ENCODE measurements at places on chromosomes 6 and 20.

- no peak for DNase-seq
Measured at GRCh38 chr6:144796070-144796469, 510.9 kb downstream of the UTRN start.

DNA sequence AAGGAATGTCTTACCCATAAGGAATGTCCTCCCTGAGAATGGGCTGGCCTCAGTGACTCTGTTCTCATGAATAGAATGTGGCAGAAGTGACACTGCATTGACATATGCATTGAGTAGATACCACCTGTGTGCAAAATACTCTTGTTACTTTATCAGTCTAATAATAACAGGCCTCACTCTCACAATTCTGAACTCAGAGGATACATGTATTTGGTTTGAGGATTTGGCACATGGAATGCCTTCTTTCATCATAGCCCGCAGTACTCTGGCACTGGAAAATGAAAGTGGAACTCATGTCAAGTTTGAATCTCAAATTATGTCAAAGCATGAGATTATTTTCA is 52.9 kb upstream of the PLCB4 start:
- no peak for DNase-seq

DNA sequence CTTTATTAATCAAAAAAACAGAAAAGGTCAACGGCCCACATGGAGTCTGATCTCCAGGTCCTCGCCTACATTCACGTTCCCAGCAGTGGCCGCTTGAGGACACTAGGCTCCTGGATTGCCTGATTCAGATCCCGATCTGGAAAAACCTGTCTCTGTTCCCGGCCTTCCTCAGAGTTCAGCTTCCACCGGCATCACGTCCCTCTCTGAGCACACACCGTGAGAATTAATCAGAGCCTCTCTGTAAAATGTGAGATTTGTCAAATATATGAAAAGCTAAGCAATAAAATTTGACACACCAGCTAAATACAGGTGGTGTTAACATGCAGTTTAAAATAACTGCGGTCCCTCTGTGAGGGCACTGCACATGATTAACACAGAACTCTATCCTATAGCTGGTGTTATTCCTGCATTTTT is 122.8 kb upstream of the COL21A1 start:
- no peak for DNase-seq

DNA sequence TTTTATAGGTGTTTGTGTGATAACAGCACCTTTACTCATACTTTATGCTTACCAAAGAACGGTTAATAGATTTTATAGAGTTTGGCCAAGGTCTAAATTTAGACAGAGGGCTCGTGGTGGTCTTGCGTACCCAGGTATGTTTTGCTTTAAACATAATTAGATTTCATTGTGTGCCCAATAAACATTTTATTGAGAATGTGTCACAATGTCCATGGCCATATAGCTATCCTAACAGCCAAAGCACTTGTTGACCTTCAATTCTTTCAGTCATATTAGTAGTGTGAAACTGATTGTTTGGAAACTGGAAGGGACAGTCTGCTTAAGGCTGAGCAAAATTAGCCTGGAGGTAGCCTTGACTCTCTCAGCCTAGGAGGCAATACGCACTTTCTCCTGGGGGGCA is 48.3 kb upstream of the HDGFL1 start:
- no peak for DNase-seq

DNA sequence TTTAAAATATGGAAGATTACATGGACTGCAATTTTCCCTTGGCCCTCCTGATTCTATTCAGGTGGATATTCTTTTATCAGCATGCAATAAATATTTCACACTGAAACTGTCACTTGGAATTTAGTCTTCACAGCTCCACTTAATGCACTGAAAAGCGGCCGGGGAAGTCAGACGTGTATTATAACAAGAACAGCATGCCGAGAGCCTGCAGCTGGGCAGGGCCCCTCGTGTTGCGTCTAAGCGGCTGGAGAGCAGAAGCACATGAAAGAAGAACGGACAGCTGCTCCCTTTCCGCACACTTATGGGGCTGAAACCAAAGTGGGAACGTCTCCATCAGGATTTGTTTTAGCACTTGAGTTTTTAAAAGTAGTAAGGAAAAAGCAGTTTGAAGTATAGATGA is 57.2 kb downstream of the LYRM4 start:
- DNase-seq = no peak

DNA sequence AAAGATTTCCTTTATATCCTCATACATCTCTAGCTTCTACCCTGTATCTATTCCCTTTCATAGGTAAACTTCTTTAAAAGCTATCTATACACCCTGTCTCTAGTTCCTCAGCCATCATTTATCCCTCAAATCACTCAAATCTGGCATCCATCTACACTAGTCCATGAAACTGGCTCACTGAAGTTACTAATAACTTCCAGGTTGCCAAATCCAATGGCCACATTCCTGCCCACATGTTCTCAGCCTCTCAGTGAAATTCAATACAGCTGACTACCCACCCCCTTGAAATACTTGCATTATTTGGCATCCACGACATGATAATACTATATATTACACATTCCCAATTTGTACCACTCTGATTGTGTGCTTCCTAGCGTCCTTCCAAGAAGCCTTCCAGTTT is 8.7 kb downstream of the REPS1 start:
- no peak for DNase-seq

DNA sequence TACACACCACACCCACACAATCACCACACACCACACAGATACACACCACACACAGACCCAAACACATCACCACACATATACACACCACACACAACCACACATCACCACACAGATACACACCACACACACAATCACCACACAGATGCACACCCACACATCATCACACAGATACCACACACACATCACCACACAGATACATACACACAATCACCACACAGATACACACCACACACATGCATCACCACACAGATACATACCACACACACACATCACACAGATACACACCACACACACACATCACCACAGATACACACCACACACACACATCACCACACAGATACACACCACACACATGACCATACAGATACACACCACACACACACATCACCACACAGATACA is 73.2 kb downstream of the GRM4 start:
- DNase-seq = no peak

DNA sequence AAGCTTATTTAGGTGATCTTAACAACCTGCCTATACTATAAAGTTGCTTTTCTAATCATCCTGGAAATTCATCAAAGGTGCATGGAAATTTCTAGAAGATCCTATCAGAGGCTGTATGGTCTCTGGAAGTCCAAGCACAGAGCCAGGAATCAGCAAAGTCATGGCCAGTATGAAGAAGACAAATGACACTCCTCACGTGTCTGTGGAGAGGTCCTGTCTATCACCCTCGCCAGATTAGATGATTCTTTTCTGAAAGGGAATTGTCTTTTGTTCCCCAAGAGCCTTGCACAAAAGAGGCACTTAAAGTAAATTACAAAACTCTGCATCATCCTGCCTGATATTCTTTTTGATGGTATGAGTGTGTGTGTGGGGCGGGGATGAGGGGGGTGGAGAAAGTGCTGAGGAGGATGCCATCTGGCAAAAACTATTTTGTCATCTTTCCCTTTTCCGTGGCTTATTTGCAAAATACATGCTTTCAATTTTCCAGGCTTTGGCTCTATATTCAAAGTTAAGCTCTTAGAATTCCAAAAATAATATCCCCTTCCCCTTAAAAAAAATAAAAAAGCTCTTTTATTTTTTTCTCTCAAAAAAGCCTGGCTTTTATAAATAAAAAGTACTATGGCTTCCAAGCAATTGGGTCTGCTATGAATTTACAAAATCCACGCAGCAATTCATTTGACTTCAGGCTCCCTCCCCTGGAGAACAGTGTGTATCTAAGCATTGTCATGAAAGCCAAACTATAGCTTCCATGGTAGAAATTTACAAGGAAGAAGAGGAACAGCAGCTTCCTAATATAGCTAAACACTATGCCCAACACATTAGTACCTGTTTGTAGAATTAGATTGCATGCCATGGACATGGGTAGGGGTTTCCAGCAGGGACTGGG is 185.2 kb upstream of the ARG1 start:
- DNase-seq = no peak

- no peak for DNase-seq
Measured at GRCh38 chr6:46269447-46270229, 98.9 kb upstream of the ENPP5 start.

DNA sequence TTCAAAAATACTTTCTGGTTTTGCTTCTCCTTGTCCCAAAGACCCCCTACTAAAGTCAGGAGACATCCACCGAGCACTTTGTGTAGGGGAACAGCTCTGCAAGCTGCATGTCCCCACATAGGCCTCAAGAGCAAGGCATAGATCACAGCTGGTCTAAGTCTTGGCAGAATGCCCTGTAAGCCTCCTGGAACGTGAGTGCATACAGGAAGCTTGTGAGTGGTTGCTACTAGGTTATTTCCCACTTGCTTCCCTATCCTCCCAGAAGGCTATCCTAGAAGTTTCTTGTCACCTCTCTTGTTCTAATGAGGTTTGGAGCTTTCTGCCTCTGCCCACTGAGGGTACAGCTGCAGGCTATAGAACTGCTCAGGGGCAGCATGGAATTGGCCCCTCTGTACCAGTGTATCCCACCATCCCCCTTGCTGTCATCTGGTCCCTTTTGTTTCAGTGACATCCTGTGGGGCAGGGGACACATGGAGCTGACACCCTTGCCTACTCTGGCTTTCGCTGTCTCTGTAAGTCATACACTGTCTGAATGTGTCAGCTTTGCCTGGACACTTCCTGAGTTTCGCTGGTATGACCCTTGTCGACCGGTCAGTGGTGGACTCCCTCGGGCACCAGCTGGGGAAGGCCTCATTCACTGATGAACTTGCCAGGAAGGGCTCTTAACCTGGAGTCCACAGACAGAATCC is 35.6 kb upstream of the KCNK16 start:
- DNase-seq = no peak

GRCh38 chr6:89346433-89346832 is 6.1 kb downstream of the UBE2J1 start:
- DNase-seq = no peak

DNA sequence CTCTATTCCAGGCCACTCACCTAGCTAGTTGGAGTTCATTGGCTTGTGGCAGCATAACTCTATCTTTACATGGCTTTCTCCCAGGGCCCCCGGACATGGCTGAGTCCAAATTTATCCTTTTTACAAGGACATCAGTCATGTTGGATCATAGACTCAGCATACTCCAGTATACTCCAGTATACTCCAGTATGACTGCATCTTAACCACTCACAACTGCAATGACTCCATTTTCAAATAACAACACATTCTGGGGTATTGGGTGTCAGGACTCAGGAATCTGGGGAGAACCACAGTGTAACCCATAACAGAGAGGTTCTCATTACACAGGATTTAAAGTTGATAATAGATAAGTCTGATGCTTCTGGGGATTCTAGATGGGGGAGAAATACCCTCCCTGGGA is 53.8 kb upstream of the TSHZ2 start:
- DNase-seq = no peak

DNA sequence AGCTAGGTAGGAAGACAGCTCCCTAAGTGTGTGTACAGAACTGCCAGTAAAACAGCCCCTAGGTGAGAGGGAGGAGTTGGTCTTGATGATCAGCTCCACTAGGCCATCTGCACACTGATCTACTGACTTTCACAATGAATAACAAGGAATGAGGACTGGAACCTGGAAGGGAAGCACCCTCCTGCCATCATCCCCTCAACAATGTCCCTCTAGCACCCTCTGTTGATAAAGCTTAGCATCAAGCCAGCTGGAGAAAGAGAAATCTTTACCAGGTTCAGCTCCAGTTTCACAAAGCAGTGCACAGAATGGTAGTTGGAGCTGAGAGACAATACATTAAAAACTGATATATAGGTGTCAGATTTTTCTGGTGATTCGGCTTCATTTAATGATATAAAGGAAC is 57.2 kb upstream of the IRAK1BP1 start:
- no peak for DNase-seq

GRCh38 chr20:15866916-15867730 is 706.1 kb downstream of the KIF16B start:
- DNase-seq = no peak

DNA sequence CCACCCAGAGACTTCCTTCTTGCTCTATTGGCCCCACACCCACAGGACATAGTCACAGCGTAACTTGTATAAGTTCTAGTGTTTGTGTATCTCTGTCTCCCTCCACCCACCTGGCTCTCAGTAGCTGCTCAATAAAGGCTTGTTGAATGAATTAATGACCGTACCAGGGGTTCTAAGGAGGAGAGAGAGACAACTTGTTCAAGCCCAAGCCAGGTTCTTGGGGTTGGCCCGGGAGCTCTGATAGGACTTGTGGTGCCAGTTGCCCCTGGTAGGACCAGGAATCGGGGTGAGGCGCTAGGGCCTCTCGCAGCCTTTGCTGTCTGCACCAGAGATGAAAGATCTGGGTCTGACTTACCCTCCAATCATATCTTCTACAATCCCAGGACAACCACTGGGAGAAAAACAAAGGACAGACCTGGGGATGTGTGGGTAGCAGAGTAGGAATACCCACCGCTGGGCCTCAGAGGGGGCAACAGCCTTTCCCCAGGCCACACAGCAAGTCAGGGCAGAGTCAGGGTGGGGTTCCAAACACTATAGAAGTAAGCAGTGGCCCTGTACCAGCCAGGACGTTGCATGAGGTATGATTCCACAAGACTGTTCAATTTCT is 5.3 kb upstream of the TGM2 start:
- no peak for DNase-seq

DNA sequence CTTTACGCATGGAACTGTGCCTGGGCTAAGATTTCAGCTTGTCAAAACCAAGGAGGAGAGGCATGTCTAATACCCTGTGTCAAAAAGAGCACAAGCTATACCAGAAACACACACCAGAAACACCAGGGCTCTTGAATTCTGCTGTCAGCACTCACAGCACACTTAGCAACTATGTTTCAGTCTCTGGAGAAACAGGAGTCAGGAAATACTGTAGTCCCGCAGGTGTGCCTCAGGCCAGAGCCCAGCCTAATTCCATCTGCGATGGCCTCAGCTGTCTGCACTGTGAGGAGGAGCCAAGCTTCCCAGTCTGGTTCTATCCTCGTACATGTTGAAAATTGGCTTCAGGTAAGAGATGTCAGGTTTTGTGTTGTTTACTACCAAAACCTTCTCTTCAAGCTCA is 31.6 kb downstream of the MTRES1 start:
- DNase-seq = no peak

- DNase-seq = peak; percentile 35
Measured at GRCh38 chr6:166417285-166417691, 34.5 kb upstream of the MPC1 start.

All from stimulated activated CD4-positive, alpha-beta T cell treated with anti-CD3 and anti-CD28 coated beads, Interleukin-4, amount 100 ng/mL, for 24 hours (primary cell).